Renal cortex interstitium (tissue), 15 donors: ENCODE measurements at places on chromosomes 2 and 18. TPM values are rescaled to one million over a fixed set of nuclear protein-coding genes. Genes with fewer than 3 reads are reported as not detected.
A peak's percentile ranks its signal among the peaks of the same experiment; 100 is the strongest.

CYRIA gene
- polyA plus RNA-seq: 2.3 TPM

PROKR1 gene
- polyA plus RNA-seq: 0.64 TPM

DNA sequence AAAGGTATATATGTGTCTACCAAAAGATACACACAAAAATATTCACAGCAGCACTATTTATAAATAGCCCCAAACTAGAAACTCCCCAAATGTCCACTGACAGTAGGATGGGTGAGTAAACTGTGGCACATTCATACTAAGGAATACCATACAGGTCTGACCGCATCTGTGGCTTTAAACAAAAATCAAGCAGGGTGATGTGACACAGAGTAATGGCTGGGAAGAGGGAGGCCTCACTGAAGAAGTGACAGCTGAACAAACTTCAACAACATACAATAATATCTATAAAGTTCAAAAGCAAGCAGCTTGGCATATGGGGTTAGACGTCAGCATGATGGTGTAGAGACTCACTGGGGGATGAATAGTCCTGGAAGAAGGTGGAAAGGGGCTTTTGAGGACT is 115.1 kb upstream of the PPP1CB start:
- DNase-seq: no peak

DNA sequence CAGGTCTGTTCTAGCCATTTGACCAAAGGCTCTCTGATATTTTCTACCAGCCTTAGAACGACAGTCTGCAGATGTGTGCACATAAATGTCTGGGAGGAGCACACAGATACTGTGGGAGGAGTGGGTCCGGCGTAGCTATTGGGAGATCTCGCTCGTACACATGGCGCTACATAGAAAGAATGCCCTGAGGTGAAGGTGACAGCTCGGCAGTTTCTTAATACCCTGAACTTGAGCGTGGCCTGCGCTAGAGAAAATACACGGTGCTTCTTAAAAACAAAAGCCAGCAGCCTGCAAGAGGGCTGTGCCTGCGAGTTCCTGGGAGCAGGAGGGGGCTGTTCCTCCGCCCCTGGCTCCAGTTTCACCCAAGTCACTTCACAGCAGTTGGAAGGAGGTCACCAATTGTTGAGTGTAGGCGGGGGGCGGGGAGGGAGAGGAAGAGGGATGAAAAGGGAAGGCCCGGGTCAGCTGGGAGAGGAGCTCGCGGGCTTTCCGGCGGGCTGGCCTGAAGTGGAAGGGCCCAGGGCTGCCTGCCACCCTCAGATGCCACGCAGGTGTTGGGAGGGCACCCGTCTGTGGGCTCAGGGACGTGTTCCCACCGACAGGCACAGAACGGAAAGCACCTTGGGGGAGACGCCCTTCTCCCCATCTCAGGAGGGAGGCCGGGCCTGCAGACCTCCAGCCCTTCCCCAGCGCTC is 124.7 kb upstream of the ZNF516 start:
- no peak for DNase-seq

DNA sequence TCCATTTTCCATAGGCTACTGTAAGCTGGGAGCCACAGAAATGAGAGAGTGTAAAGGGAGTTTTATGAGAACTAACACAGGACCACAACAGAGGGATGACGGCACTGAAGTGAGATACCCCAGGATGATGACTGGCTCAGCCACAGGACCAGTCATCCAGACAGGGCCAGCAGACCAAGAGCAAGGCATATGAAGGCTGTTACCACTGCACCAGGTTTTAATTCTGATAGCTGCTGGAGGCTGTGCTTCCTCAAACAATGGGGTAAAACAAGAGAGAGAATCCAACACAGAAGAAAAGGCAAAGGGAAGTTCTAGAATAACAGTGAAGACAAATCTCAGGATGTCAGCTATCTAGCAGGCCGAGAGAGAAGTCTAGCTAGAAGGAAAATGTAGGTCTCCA is 94.9 kb downstream of the BCL2 start:
- DNase-seq: no peak

DNA sequence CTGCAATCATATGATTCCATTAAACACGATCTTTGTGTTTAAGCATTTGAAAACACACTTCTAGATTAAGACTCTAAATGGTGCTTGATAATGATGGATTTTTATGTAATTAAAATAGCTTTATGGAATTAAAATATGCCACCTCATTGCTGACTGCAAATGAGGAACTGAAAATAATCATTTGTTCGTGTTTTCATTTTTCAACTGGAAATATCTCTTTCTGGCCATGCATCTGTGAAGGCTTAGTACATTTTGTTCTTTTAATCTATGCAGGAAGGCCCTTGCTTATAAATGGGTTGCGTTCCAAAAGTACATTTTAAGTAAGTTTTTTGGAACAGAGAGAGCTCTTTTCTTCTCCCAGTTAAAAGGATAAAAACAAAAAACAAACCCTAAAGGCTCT is 125.5 kb downstream of the MC4R start:
- DNase-seq: no peak

TDRD15 gene
- polyA plus RNA-seq: not detected

- DNase-seq: no peak
These were observed 437.0 kb upstream of the ETAA1 start for GRCh38 chr2:66960161-66960560.

- no peak for DNase-seq
These were observed 176.8 kb upstream of the COL3A1 start for GRCh38 chr2:188797371-188797770.

DNA sequence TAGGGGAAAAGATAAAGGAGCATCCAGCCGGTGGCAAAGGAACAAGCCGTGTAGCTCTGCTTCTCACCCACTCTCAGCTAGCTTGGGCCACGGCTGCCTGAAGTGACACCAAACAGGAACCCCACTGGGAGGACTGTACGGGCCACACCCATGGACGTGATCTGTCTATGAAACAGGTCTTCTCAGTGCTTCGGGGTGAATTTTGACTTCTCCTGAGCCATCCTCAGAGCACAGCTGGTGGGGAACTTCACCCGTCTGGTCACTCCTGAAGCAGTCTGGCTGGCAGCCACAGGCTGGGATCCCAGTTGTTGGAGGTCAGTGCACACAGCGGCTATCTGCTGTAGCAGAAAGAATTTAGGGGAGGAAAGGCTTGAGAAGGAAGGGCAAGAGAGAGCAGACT is 223.8 kb downstream of the FAM210A start:
- DNase-seq: no peak

PLCD4 gene
- 9.4 TPM for polyA plus RNA-seq

OTOS gene
- polyA plus RNA-seq: not detected

DNA sequence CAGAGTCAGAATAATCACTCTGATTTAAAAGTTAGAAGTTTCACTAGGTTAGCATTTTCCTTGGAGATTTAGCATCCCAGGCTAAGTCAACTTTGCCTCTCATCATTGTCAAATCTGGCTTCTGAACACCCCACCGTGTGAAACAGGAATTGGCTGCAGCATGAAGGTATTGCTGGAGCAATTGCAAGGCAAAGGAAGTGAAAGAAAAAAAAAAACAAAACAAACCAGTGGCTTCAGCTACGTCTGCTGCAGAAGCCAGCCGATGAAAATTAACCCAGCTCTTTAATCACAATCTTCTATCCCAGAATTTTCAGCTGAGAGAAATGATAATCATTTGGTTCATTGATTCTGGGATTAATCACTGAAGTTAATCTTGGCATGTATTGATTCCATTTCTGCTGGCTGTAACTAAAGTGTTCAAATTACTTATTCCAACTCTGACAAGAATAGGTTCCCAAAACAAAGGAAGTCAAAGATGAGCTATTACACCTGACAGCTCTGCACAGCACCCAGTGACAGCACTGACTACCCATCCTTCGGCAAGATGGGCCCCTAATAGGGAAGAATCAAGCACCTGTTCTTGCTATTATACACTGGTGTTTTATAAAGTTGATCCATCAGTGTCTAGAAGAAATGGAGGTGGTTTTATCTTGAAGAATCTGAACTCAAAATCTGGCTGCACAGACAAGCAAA is 42.7 kb upstream of the REG3G start:
- no peak for DNase-seq

GRCh38 chr18:44245019-44245418 is 435.7 kb upstream of the SETBP1 start:
- no peak for DNase-seq

DNA sequence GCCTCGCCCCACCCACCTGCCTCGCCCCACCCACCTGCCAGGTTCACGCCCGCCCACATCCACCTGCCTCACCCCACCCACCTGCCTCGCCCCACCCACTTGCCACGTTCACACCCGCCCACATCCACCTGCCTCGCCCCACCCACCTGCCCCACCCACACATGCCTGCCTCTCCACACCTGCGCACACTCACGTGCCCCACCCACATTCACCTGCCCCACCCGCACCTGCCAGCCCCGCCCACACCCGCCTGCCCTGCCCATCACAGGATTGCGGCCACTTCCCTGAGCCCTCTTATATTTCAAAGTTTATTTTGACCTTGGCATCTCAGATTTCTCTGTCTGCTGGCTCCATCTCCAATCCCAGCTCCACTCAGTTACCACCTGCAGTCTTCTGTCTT is 217.5 kb upstream of the SOX11 start:
- no peak for DNase-seq

DNA sequence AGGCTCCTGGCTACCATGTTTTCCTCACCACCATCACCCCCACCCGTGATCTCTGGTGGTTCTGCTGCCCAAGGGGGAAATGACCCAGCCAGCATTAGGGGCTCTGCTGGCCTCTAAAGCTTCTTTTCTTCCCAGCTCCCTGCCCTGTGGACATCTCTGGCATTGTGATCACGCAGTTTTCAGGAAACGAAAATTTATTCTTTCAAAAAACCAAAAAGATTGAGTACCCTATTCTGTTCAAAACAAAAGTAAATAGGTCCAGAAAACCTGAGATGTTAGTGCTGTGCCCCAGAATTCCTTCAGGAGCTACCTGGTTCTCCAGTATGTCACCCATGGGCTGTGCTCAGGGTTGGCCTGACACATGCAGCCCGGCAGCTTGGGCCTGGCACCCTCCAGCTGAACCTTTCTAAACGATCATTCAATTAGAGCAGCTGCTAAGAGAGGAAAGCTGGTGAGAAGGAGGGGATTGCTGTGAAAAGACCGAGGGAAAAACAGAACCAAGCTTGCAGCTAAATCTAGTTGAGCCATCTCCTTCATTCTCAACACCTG is 157.5 kb downstream of the MGAT5 start:
- no peak for DNase-seq

- no peak for DNase-seq
These were observed 8.7 kb downstream of the TMEM169 start for GRCh38 chr2:216090369-216090786.

- DNase-seq: peak; percentile 9
These were observed 11.3 kb downstream of the STK17B start for GRCh38 chr2:196160101-196160500.

DNA sequence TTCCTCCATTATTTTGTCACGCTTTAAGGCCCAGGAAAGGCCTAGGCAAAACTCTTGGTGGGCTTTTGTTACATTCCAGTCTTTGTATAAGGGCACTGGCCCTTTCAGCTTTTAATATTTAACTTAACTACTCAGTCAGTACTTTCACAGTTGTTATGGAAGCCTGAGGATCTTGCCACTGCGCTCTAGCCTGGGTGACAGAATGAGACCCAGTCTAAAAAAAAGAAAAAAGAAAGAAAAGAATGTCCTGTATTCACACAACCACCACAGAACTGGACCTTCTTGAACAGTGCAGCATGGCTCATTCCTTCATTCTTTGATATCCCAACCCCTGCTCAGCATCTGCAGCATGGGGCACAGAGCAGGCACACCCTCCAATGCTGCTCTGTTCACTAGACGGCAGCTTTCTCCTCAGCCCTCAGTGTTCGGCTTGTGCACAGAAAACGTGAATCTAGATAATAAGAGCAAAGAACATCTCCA is 93.4 kb upstream of the MSH2 start:
- no peak for DNase-seq

LGALSL gene
- 33.8 TPM for polyA plus RNA-seq
